ENCODE measurements at places on chromosomes 7 and 10.

DNA sequence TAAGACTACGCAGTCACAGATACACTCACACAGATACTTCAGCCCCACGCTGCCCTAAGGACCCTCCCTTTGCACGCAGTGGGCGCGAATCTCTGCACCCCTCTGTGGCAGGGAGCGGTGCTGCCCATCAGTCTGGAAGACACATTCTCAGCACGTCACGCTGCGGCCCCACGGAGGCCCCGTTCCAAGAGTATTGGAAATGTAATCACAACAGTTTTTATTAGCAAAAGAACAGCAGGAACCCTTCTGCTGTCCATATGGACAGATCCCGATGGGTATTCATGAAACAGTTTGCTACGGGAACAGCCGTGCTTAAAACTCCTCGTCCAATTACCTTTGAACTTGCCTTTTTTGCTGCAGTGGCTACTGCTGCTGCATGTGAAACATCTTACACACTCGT is 131.0 kb downstream of the RPS24 start:
- DNase-seq = no peak

- DNase-seq = no peak
Measured at GRCh38 chr7:4957847-4958476, 1.0 kb downstream of the MMD2 start.

GRCh38 chr7:22173685-22174573 is 183.0 kb downstream of the RAPGEF5 start:
- DNase-seq = peak; percentile 76

DNA sequence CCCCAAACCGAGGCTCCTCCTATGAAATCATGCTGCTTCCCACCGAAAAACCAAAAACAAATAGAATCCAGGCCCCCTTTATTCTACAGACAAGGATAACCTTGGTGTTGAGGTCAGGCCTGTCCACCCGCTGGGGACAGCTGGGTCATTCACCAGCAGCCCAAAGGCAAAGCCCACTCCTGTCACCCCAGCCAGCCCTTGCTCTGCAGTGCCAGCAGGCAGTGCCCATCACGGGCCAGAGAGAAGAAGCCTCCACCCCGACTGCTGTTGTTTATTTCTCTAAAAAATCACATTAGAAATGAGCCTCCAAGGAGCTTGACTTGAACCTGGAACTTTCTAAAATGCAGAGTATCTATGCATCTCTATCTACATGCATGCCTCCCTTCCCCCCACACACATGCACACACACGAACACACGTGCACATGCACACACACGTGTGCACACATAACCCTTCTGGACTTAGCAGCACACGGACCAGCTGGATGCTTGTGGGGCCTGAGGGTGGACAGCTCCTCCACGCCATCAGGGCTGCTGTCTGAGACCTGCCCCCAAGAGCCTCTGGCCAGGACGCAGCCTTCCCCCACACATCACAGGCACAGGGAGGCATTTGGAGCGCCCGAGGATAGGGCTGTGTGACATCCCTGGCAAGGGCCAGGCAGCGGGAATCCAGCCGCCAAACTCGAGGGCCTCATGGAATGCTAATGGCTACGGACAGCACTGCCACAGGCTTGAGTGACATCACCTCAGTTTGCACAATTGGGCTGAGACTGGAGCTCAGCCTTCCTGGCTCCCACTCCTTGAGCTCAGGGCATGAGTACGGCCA is 22.8 kb downstream of the PRKAG2 start:
- DNase-seq = no peak

DNA sequence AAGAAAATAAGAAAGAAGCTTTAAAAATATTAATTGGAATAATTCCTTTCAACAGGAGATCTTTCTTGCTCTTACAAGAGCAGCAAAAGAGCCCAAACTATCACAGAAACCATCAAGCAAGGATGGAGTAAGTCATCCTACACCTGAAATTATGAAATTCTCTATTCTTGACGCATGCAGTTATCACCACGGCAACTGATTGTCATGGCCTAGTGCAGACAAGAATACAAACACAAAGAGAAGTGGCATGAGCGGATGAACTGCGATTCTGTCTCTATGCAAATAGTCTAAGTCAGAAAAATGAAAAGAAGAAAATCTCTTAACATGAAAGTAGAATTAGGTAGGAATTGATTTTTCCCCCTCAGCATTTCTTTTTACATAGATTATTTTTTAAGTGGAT is 54.8 kb upstream of the SLC35B4 start:
- DNase-seq = no peak

DNA sequence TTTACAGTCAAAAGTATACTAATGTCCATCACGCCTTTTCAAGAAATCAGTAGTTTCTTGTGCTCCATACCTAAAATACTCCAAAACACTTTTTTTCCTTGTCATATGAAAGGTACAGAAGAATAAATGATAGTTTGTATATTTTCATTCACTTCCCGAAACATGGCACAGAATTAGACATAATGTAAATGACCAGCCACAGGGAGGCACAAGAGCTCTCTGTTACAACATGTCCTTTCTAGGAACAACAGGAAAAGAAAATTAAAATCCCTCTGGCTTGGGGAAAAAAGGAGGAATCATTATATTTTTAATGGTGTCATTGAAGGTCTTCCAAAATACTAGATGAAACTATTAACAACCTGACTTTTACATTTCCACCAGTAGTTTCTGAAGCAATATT is 331.2 kb downstream of the ACTR3B start:
- DNase-seq = no peak

DNA sequence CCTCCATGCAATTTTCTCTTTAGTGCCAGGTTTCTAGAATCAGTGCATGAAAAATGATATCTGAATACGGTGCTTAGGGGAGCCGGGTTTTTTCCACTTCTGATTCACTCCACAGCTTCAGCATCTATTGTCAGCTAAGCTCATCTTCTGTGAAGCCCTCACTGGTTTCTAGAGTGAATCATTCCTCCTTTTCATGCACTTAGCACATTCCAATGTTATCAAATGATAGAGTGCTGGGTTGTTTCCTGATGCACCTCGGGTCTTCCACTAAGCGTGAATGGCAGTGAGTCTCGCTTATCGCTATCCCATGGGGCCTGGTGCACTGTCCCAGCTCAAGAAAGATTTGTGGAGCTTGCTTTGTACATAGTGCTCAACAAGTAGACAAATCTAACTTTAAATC is 170.9 kb upstream of the RHEB start:
- DNase-seq = no peak

DNA sequence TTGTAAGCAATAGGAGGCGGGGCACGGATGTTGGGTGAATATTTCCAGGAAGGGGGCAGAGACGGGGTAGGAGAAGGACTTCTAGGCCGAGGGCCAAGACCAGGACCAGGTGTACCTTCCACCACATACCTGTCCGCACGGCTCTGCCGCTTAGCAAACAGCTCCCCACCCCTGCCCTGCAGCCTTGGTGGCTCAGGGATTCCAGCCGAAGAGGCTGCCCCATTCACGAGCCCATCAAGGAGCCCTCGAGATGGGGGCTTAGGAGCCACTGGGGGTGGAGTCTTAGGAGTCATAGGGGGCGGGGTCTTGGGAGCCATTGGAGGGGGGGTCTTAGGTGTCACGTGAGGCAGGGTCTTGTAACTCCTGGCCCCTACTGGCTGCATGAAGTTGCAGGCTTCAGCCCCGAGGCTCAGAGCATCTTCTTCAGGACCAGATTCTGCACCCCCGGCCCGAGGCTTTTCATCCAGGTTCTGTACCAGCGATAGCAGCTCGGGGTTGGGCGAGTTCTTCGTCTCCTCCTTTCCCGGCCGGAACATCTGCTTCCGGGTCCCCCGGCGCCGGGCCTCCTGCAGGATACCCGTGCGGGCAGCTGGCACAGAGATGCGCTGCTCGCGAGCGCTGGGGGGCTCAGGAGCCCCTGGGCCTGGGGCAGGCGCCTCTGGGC is 6.1 kb upstream of the MYOZ1 start:
- DNase-seq = peak; percentile 17

- no peak for DNase-seq
Measured at GRCh38 chr7:135811506-135811905, 62.9 kb upstream of the FAM180A start.
